Endothelial cell of coronary artery (primary cell): ENCODE measurements at places on chromosomes 7 and 10. TPM values are rescaled to one million over a fixed set of nuclear protein-coding genes. Genes with fewer than 3 reads are reported as not detected.

Gene PGAM2
- total RNA-seq, result not detected in 2 replicates

Gene CCL24
- total RNA-seq, result 0.28 TPM in 1 of 2 replicates, not detected in the other

Gene GRID1
- total RNA-seq, result under 0.01 and 0.09 TPM in 2 replicates

Gene DDIT4
- 241 and 853 TPM in 2 replicates for total RNA-seq

Gene TMEM273
- total RNA-seq, result 0.28 and 6.1 TPM in 2 replicates

Gene FXYD4
- total RNA-seq, result not detected in 2 replicates

Gene PRPF18
- total RNA-seq, result 31.9 and 32.5 TPM in 2 replicates

Gene TMEM213
- total RNA-seq, result not detected in 2 replicates

Gene GNGT1
- total RNA-seq, result not detected in 2 replicates

Gene TUBAL3
- 0.18 and 0.19 TPM in 2 replicates for total RNA-seq

Gene ST8SIA6
- total RNA-seq, result 0.72 and 2.4 TPM in 2 replicates
